HEK293T (cell line): ENCODE measurements at places on chromosomes 12 and 14.
A peak's percentile ranks its signal among the peaks of the same experiment; 100 is the strongest.

GRCh38 chr12:47808050-47808449 lies 11.7 kb downstream of the HDAC7 start:
- DNase-seq: no peak

GRCh38 chr14:55361190-55361589 lies 50.4 kb downstream of the ATG14 start:
- no peak for DNase-seq

GRCh38 chr14:37991027-37991426 lies 216.7 kb upstream of the SSTR1 start:
- DNase-seq: no peak

- peak; percentile 77 for DNase-seq
Measured at GRCh38 chr12:124906606-124907261, 7.7 kb downstream of the UBC start.

- no peak for DNase-seq
Measured at GRCh38 chr12:42385326-42385841, 59.4 kb downstream of the PPHLN1 start.

- no peak for DNase-seq
Measured at GRCh38 chr12:52349196-52349595, 18.1 kb downstream of the KRT85 start.

GRCh38 chr12:110248096-110248447 lies 33.0 kb upstream of the ATP2A2 start:
- no peak for DNase-seq

DNA sequence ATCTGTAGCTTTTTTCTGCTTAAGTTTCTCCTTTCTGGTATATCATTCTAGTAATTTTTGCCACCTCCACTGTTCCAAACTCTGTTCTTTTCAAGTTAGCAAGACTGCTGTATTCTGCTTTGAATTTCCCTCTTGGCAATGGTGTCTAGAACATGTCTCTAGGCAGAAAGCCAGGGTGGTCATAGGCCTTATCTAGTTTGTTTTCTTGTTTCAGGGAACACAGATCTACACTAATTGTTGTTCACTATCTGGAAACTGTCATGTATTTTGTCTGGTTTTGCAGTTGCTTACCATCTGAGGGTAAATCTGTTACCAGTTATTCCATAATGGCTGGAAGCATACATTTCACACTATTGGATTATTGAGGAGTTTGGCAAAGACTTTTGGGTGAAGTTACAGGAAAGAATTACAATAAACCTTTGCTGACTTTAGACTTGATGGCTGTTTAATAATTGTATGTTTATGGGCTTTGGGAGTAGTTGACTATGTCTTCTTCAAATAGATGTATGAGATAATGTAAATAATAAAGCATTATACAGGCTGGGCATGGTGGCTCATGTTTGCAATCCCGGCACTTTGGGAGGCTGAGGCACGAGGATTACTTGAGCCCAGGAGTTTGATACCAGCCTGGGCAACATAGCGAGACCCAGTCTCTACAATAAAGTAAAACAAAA lies 41.4 kb downstream of the FUT8 start:
- no peak for DNase-seq

DNA sequence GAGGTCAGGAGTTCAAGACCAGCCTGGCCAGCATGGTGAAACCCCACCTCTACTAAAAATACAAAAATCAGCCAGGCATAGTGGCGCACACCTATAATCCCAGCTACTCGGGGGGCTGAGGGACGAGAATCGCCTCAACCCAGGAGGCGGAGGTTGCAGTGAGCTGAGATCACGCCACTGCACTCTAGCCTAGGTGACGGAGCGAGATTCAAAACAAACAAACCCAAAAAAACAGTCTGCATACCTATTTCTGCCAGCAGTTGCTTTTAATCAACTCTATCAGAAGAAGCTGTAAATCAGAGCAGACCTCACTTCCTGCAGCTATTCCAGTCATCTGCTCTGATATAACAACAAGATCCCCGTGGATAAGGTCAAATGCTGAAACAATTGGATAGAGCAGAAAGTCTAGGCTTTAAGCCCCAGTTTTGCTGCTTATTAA lies 50.5 kb downstream of the LIMA1 start:
- no peak for DNase-seq

DNA sequence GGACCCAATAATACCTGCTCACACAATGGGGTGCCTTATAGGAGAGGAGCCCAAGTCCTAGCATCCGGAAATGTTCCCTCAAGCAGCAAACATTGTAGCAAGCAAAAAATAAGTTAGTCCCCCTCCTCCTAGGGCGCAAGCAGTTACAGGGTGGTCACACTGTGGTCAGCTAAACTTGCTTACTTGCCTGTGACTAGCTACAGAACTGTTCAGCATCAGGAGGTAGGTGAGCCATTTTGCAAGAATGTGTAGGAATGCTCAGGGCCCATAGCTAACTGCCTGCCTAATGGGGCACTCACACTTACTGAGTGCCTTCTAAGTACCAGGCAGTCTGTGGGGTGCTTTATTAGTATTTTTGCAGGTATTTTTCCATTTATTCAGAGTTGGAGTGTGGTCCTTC lies 154.6 kb upstream of the GRIN2B start:
- no peak for DNase-seq

DNA sequence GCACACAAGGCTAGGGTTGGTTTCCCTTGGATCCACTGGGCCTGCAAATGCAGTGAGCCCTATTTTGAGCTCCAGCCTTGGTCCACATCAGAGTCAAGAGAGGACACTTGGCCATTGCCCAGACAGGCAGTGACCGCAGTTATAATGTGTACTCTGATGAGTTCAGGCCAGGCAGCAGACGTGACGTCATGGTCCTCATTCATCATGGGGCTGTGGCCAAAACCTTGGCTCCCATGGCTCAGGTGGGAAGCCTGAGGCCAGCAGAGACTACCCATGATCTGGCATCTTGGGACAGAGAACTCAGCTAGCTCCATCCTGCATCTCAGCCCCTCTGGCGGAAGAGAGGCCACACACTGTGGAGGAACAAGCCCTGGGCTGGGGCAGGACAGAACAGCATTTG lies 16.4 kb downstream of the TMEM63C start:
- DNase-seq: no peak

DNA sequence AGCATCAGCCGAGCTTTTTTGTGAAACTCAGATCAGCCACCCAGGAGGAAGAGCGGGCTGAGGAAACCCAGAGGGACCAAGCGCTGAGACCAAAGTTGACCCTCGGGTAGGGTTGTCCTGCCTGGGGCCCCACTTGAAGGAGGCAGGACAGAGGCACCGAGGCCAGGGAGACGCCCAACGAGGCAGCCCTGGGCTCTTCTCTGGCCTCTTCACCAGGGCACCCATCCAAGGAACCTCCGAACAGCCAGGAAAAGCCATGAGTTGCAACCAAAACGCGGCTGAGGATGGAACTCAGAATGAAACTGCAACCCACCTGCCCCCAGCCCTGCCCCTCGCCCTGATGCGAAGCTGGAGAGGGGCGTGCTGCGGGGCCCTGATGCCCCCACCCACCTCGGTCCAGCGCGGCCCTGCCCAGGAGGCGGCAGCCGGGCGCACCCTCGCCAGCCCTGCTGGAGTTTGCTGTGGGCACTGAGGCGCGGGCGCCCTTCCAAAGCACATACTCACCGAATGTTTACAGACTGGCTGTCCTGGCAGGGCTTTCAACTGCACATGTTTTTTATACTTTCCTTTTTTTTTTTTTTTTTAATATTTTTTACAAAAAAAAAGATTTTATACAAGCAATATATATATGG lies 41.9 kb downstream of the JDP2 start:
- DNase-seq: no peak

DNA sequence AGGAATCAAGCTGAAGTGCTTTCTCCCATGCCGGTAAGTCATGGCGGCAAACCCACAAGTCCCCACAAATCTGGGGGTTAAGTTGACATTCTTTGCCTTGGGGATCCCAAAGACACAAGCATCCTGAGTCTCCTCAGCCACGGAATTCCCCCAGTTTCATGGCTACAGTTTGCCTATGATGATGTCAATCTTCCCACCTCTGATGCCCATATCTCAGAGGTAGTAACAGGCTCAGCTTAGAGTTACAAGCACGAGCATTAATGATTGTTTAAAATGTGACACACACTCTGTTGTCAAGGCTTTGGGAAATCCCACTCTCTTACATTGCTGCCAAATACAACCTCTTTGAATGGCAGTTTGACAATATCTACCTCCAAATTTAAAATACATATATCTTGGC lies 22.3 kb downstream of the NOS1 start:
- DNase-seq: no peak

DNA sequence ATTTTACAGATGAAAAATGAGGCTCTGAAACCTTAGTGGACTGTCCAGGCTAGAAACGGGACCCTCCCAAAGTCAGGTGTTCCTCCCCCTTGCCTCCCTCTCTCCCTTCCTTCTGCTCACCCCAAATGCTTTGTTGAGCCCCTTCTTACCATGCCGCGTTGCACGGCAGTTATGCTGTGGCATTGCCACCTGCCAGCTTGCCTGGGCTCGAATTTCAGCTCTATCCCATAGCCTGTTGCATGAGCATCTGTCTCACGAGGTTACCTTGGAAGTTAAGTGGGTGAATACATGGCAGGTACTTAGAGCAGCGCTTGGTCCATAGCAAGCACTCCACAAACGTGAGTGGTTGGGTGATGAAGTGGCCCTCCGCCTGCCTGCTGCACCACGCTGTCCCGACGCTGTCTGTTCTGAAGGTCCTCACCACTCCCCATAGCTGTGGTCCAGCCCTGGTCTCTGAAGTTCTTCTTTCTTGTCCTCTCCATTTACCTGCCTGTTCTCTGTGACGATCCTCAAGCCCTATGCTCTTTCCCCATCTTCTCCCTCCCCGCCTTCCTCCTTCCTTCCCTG lies 269.9 kb downstream of the CACNA1C start:
- no peak for DNase-seq

DNA sequence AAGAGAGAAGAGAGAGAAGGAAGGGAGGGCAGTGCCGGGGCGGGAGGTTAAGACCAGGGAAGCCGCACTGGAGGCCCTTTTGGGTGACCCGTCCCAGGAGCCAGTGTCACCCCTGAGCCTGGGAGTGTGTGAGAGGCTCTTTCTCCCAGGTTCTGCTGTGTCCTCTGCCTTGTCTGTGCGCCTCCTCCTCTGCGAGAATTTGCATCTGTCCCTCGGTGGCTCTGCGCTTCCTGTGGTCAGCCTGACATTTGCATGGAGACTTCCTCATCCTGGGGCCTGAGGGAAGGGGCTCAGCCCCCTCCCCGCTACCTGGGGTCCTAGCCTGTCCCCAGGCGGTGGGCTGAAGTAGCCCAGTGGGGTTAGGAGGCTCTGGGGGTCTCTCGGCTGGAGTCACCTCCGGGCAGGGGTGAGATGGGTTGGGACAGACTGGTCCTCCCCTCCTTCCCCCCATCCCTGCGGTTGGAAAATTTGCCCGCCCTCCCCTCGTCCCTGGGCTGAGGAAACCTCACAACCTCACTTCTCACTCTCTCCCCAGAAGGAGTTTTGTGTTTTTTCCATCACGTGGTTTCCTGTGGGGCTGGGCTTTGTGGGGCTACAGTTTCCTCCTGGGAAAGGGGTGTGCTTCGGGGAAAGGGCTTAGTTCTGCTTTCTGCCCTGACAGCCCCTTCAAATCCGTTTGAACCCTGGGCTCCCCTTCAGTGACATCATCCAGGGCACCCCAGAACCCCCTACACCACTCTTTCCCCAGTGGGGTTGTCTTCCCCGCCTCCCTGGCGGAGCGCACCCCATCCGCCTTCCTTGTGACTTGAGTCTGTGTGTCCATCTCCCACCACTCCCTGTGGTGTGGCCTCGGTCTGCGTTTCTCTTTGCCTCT lies 2.5 kb downstream of the PTPN6 start:
- DNase-seq: no peak

DNA sequence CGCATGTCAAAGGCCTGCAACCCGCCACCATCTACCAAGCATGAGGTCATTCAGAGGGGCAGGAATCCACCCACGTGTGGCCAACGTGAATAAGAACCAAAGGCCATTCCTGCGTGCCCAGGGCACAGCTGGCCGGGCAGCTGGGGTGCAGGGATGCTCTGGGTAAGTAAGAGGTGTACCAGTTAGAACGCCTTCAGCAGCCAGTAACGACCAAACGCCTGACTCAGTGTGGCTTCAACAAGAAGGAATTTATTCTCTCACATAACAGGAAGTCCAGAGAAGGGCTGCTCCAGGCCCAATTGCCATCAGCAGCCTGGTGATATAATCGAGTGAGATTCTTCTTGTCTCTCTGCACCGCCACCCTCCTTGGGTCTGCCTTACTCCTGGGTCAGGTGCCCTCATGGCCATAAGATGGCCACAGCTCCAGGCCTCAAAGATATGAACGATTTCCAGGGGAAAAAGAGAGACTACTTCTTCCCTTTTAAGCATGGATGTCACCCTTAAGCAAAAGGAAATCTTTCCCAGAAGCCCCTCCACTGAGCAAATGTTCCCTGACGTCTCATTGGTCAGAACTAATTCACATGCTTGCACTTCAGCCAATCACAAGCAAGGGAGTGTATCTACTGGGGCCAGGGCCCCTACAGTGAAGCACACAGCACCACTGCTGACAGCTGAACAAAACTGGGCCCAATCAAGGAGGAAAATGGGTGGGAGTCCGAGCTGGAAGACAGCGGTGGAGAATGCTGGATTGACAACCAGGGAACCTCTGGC lies 7.3 kb downstream of the TTC7B start:
- DNase-seq: no peak

DNA sequence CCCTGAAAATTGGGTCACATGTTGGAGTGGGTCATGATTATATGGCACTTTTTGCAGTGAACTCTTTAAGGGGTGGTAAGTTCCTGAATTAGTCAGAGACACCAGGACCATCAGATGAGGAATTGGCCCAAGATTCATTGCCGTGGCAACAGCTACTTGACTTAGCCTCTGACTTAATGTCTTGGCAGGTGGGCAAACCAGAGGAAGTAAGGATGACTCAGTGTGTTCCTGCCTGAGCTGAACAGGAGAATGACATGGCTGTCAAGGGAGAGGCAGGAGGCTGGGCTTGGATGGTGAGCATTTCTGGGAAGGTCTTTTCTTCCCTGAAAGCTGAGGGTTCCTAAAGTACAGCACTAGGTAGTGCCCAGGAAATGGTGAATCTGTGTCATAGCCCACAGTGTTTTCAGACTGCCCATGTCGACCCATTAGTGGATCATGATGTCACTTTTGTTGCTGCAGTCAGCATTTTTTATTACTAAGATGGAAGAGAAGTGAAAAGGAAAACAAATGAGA lies 170.1 kb upstream of the PWP1 start:
- DNase-seq: no peak

- DNase-seq: peak; percentile 77
Measured at GRCh38 chr12:48183091-48183875, at the start of gene CCDC184. Gene CCDC184, plus strand, starts transcription at chr12:48183644. Its CDS starts 479 bp downstream, at chr12:48184123.

GRCh38 chr12:5230156-5230555 lies 186.5 kb downstream of the KCNA5 start:
- no peak for DNase-seq

- no peak for DNase-seq
Measured at GRCh38 chr14:88422047-88422446, 36.6 kb downstream of the SPATA7 start.
